NCI-H1105 treated with DMSO at 0.1 percent for 48 hours (cell line): ENCODE measurements at places on chromosomes 11 and 22.

GRCh38 chr22:37449331-37450001 is 22.2 kb upstream of the ELFN2 start:
- no peak for DNase-seq

GRCh38 chr11:18394928-18395734 is 768 bp downstream of the LDHA start:
- DNase-seq: peak; percentile 53

DNA sequence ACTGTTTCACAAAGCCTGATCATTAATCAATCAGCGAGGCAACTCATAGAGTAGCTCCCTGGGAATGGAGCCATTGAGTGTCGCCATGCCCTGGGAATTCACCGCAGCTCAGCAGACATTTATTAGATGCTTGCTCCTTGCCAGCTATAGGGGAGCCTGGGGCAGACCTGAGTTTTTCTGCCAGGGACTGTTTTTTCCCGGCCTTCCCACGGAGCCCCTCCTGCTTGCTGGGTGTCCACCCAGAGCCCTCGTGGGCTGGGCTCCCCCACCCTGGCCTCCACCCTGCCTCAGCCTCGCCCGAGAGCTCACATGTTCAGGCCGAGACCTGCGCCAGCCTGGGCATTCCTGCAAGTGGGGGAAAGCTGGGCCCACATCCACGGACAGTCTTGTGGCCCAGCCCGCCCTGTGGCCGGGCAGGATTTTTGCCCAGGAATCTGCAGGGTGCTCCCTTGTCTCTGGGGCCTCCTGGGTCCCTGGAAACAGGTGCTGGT is 64.9 kb downstream of the SMIM38 start:
- DNase-seq: no peak

GRCh38 chr11:45828996-45829395 is 18.3 kb upstream of the CRY2 start:
- DNase-seq: no peak

GRCh38 chr11:3886985-3887384 is 31.5 kb downstream of the STIM1 start:
- no peak for DNase-seq

- DNase-seq: no peak
Measured at GRCh38 chr11:130068546-130068985, 1.1 kb upstream of the APLP2 start.

- no peak for DNase-seq
Measured at GRCh38 chr11:110003426-110003825, 89.8 kb upstream of the ZC3H12C start.

DNA sequence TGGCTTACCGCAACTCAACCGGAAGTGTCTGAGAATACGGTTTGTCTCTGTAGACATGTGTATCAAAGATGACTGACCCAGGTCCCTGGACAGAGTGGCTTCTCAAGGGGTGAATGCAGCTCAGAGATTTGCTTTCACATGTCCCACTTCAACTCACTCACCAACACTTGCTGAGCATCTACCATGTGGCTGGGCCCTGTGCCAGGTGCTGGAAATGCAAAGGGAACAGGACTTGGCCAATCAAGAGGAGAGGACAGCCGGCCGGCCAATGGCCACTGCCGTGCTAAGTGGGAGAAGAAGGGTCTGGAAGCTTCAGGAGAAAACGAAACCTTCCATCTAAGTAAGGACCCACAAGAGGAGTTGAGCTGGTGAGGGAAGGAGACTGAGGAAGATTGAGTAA is 151.3 kb downstream of the CEP164 start:
- no peak for DNase-seq

DNA sequence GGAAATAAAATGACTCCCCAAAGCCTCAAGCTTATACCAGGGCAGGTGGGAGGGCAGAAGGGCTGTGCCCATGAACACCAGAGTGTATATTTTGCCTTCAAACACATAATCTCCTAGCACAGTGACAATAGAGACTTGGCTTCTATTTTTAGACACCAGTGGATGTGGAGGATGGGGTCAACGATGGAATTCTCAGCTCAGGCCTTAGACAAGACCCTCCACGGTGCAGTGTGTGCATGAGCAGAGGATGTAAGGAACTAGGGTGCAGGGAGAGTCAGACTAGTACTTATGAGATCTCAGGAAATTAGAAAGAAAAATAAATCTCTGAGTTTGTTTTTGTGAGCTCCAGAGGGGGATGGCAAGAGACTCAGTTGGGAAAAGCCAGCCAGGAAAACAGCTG is 113.6 kb upstream of the CADM1 start:
- no peak for DNase-seq

DNA sequence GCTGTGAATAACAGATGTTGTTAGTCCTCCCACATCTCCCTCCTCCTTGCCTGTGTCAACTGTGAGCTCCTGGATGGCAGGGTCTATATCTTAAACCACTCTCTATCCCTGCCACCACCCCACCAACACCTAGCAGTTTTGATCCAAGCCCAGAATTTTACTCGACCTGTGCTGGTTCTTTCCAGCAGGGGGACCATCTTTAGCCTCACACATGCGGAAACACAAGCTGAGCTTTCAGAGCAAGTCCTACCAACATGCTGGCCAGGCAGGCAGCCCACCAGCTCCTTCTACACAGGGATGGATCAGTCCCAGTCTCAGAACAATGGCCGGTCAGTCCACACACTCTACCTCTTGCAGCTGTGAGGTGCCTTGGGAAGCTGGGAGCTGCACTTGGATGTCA is 231.5 kb downstream of the NXPE2 start:
- DNase-seq: no peak

DNA sequence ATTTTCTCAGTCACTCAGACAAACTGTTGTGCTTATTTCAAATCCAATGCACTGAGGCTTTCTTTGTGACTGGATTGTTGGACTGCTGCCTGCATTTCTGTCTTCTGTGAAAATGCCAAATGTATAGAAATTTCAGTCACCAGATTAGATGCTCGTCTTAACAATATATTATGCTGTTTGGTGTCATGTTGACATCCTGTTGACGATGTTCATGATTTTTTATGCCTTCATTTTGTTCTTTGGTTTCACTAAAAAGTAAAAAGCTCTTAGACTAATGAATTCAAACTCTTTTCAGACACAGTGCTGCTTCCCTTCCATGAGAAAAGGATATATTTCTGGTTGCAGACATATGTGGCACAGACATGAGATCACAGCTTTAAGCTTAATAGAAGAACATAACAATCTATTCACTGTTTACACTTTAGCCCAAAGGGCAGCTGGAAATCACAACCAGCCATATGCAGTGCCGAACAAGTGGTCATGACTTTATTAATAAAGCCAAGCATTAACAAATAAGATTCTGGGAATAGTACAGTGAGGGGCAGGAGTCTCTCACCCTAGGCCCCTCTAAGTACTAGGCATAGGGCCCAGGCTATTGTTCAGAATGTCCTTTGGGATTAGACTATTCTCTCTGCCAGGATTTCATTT is 9.4 kb upstream of the SOX6 start:
- DNase-seq: peak; percentile 89

DNA sequence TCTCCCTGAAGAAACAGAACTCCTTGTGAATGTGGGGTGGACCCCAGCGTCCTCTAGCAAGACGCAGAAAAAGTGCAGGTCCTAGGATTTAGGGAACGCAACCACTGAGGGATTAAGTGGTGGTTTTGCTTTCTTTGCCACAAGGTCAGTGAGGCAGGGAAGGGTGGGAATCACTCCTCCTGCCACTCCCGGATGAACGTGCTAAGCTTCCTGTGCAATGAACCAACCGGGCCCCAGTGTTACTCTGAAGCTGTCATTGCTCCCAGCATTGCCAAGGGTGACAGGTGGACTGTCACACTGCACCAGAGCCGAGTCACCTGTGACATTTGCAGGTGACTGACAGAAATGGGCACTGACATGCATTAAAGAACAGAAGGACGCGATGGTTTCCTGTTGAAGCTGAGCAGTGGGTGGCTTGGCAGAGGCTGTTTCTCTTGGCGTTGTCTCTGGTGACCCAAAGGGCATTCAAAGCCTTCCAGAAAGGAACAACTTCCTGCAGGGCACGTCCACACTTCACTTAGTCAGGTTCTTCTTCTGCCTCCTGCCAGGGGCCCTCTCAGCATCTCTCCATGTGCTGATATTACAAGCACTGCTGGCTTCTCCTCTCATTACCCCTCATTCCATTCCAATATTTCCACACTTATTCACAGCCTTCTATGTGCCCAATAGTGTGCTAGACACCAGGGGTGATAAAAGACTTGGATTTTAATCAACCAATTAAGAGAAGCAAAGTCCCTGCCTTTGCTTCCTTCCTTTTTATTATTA is 9.7 kb downstream of the KIRREL3 start:
- no peak for DNase-seq

DNA sequence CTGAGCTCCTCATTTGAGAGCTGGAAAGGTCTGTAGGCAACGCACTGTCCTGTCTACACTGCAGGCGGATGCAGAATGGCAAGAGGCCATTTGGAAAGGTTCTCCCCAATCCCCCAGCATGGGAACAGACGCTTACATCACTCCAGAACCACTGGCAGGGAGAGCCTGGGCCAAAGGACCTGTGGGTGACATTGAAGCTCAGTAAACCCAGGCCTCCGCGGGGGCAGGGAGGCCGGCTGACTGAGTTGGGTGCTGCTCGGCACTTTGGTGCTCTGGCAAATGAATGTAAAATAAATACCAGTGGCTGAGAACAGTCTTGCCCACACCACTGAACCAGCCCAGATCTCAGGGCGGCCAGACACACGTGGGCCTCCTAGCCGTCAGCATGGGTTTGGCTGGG is 22.4 kb downstream of the TOM1 start:
- DNase-seq: no peak

- no peak for DNase-seq
Measured at GRCh38 chr11:102926517-102926916, 29.0 kb downstream of the MMP13 start.

DNA sequence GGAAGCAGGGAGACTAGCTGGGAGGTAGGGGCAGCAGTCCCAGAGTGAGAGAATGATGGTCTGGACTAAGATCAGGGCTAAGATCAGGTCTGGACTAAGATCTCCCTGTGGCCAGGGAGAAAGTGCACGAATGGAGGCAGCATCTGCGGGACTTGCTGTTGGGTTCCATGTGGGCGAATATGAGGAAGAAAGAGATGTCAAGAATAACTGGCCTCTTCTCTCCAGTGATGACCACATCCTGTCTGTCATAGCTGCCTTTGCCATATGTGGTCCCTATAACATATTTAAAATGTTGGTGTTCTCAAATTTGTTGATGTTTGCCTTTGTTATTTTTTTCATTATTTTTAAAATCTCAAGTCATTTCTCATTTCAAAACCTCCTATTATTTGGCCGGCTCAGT is 27.4 kb upstream of the CXCR5 start:
- DNase-seq: no peak
